ENCODE measurements at places on chromosomes 3 and 15.

DNA sequence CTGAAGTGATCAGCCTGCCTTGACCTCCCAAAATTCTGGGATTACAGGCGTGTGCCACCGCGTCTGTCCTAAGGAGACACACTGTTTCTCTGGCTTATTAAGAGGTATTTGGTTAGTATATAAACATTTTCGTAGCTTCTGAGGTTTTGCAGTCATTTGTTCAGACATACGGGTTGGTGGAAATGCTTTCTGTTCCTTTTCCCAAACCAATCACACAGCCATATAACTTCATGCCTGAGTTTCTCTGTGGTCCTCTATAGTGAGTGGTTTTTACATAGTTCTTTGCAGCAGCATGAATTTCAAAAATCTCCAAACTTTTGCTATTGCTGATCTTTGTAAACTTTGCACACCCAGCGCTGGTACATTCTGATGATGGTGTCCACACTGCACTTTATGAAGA is 100.5 kb downstream of the AKAP13 start:
- no peak for DNase-seq

GRCh38 chr3:71902258-71903111 is 117.5 kb upstream of the PROK2 start:
- no peak for DNase-seq

- DNase-seq: no peak
Observed at GRCh38 chr3:123650101-123650500, 65.2 kb upstream of the HACD2 start.

- DNase-seq: no peak
Observed at GRCh38 chr3:138463724-138464490, 29.5 kb downstream of the ESYT3 start.

DNA sequence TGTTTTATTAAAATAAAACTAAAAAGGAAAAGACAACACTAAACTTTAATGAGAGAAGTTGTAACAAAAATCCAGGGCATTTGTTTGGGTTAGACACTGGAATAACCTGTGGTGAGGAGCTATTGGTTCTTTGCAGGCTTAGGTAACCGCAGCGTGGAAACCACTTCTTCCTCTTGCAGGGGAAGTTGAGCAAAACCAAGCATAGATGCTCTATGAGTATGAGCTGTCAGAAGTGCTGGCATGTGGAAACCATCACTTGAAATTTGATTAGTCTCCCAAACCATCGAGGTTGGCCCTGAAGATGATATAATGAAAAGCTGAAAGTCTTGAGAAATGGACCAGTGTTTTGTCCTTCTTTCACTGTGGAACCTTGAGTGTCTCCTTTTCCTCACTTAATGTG is 127.1 kb upstream of the RBMS3 start:
- no peak for DNase-seq

GRCh38 chr3:87856126-87856525 is 202.7 kb downstream of the CGGBP1 start:
- no peak for DNase-seq

- DNase-seq: no peak
Observed at GRCh38 chr3:34394978-34395748, 596.7 kb downstream of the PDCD6IP start.

- no peak for DNase-seq
Observed at GRCh38 chr15:54810031-54810430, 386.7 kb downstream of the RSL24D1 start.

DNA sequence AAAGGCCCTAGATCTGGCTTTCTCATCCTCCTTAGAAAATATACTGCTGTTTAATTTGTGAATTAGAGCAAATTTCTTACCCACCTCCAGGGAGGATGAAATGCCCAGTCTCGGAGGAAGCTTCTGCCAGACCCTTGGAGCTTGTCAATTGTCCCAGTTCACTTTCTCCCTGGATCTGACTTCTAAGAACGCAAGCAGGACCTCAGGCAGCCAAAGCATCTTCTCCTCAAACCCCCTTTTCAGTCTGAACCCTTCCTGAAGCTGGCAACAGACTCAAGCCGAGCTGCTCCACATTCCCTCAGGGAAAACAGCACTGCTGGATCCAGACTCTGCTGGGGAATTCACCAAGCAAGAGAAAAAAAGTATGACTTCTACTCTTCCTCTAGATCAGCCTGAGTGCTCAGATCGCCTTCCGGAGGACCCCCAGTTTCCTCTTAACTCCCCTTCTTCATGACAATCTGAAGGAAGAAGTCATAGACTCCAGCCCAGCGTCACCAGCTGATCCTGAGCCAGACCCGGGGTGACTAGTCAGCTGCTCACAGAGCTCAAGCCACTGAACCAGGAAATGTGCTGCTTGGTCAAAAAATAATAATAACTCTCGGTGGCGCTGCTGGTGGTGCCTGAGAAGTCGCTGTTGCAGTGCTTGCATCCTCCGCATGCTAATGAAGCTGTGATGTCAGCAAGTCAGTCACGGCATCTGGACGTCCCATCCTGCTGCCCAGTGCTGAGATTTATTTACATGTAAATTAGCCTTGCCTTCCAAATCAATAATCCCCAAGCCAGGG is at the start of gene PRICKLE2:
TSS of gene PRICKLE2 (minus strand) at position 641 of the 785 bp plus-strand sequence. CDS start 26,539 bp downstream, outside the sequence.
- DNase-seq: no peak

DNA sequence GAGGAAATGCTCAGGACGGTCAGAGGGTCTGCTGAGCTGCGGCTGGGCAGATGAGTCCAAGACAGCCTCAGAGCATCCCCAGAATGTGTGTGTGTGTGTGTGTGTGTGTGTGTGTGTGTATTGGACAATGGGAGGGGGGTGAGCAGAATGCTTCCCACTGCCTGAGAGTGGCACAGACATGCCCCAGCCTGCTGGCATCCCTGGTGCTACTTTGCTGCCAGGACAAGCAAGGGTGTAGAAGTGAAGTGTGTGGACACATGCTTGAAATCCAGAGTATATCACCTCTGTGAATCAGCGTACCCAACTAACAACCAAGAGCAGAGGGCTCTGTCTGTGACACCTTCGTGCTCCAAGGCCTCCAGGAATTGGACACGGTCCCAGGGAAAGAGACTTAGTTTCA is 76.3 kb downstream of the SLC9A9 start:
- DNase-seq: no peak

DNA sequence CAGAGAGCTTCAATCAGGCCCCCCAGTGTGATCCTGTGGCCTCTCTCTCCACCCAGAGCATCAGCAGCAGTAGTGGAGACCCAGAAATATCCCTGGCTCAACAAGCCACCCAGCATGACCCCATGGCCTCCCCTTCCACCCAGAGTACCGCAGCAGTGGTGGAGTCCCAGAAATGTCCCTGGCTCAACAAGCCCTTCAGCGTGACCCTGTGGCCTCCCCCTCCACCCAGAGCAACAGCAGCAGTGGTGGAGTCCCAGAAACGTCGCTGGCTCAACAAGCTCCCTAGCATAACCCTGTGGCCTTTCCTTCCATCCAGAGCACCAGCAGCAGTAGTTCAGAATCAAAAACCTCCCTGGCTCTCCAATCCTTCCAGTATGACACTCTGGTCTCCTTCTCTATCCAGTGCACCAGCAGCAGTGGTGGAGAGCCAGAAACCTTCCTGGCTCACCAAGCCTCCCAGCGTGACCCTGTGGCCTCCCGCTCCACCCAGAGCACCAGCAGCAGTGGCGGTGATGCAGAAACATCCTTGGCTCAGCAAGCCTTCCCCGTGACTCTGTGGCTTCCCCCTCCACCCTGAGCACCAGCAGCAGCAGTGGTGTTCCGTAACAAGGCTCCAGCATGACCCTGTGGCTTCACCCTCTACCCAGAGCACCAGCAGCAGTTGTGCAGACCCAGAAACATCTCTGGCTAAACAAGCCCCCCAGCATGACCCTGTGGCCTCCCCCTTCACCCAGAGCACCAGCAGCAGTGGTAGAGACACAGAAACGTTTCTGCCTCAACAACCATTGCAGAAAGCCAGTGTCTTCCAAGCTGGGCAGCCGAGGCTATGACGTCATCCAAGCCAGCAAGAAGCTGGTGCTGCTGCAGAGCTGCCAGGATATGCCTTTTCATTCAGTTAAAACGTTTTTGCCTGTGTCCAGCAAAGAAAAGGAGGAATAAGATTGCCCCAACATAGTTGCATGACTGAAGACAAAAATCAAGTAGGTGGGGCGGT is 61.3 kb upstream of the TAMM41 start:
- no peak for DNase-seq

GRCh38 chr15:57045741-57046382 is 127.4 kb downstream of the TCF12 start:
- no peak for DNase-seq

- no peak for DNase-seq
Observed at GRCh38 chr3:136547293-136547692, 204.9 kb downstream of the STAG1 start.

DNA sequence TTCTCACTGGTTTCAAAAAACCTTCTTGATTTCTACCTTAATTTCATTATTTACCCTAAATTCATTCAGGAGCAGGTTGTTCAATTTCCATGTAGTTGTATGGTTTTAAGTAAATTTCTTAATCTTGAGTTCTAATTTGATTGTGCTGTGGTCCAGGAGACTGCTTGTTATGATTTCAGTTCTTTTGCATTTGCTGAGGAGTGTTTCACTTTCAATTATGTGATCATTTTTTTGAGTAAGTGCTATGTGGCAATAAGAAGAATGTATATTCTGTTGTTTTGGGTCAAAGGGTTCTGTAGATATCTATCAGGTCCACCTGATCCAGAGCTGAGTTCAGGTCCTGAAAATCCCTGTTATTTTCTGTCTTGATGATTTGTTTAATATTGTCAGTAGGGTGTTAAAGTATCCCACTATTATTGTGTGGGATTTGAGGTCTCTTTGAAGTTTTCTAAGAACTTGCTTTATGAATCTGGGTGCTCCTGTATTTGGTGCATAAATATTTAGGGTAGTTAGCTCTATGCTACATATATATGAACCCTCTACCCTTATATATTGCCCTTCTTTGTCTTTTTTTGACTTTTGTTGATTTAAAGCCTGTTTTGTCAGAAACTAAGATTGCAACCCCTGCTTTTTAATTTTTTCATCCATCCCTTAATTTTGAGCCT is 158.4 kb upstream of the TPRG1 start:
- no peak for DNase-seq

GRCh38 chr15:79027532-79028410 is 62.8 kb downstream of the RASGRF1 start:
- no peak for DNase-seq

DNA sequence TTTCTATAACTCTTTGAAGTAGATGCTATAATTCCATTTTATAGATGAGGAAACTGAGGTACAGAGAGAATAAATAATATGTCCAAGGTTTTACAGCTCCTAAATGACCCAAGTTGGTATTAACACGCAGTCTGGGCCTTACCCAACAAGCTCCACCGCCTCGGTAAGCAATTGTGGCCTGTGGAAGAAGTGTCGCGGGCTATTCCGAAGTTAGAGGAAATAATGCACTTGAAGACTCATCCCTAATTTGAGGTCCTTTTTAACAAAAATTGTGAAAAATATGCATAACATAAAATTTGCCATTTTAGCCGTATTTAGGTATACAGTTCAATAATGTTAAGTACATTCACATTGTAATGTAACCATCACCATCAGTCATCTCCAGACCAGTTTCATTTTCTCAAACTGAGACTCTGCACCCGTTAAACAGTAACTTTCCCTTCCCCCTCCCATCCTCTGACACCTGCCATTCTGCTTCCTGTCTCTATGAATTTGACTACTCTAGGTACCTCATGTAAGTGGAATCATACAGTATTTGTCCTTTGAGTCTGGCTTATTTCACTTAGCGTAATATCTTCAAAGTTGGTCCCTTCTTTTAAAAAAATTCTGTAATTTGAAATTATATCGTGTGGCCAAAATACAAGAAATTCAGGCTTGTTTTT is 18.2 kb downstream of the IDH3A start:
- DNase-seq: no peak

GRCh38 chr15:56241374-56242105 is 2.1 kb downstream of the RFX7 start:
- DNase-seq: no peak

DNA sequence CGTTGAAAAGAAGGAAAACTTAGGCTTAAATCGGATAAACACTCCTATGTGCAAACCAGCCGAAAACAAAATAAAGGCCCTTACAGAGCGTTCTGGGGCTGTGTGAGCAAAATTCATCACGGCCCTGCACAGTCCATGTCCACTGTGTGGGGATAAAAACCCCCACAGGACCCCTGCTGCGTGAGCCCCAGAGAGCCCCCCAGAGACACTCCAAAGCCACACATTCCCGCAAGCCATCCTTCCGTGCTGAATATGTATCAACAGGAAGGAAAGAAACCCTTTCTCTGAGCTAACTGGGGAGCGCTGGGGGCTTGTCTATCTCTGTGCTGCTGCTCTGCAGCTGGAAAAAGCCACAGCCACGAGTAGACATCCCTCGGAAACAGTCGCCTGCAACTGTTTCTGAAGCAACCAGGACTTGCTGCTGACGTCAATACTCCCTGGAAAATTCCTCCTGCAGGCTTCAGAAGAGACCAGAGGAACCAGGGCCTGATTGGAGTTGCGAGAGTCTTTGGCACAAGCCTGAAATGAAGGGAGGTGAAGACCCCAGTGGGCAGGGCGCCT is 72.7 kb downstream of the NUP210 start:
- no peak for DNase-seq

DNA sequence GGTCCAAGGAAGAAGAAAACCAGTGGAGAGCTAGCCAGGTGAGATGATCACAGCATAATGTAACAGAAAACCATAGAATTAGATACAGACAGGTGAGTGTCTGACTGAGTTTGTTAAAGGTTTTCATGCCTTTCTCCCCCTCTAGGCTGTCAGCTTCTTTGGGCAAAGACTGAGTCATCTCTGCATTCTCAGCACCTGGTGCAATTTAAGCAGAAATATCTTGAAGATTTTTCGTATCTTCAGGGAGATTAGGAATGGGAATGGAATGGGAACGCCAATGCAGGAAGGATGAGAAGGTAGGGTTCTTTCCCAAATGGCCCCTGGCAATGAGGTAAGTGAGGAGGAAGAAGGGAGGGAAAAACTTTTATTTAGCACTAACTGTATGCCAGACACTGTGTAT is 122.0 kb upstream of the SLC7A14 start:
- no peak for DNase-seq

- no peak for DNase-seq
Observed at GRCh38 chr3:47314056-47314764, 31.5 kb downstream of the KLHL18 start.

GRCh38 chr15:66824424-66824823 is 122.4 kb downstream of the SMAD6 start:
- DNase-seq: no peak

DNA sequence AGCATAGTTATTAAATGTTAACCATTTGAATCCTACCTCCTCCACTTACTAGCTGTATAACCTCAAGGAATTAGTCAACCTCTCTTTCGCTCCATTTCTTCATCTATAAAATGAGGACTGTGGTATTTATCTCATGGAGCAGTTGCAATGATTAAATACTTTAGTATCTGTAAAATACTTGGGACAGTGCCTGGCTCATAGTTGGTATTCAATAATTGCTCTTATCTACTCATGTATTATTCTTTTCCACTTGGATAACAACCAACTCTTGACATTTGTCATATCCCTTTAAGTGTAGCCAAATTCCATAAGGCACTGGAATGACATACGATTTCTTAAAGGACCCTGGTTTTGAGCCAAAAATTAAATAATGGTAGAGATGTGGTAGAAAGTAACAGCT is 72.0 kb downstream of the FSIP1 start:
- DNase-seq: no peak

DNA sequence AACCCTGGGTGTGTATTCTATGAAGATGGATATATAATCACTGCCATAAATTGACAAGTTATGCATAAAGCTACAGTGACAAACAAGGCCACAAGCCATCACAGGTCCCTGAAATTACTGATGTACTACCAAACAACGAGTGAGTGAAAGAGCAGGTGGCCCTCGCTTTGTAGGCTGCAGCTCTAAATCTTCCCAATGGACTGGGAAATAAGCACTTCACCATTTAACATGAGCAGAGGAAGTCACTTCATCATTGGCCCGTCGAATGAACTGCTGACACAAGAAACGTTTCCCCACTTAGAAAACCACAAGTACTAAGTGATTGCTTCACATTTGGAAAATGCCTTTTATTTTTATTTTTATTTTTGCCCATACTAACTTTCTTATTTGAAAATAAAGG is 218.0 kb downstream of the ZNF385D start:
- DNase-seq: no peak

Data from 8988T (cell line).